ENCODE measurements at places on chromosomes 7 and 10.

DNA sequence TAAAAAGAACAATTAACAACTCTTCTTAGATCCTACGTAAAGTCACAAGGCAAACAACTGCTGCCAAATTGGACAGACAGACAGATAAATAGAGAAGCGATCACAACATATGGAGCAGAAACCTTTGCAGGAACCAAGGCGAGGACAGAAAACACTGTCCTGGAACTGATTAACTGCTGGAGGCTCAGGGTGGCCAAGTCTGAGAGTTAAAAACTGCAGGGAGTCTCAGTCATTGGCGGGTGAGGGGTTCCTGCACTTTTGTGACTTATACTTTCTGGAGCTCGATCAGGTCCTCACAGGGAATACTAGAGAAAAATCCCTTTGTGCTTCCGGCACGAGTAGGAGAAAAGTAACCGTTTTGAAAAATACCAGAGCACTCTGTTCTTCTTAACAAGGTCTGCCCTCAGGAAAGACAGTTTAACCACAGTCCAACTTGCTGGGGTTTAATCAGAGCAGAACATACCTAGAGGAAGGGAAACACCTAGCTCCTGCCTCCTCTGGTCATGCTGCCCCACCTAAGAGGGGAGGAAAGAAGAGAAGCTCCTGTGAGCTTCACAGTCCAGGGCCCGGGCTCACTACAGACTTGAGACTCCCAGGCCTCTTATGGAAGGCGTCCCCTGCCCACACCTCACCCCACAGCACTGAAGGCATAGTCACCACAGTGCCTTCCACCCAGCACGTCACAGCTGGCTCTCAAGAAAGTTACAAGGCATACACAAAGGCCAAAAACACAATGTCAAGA is 74.9 kb downstream of the LARP4B start:
- no peak for DNase-seq

DNA sequence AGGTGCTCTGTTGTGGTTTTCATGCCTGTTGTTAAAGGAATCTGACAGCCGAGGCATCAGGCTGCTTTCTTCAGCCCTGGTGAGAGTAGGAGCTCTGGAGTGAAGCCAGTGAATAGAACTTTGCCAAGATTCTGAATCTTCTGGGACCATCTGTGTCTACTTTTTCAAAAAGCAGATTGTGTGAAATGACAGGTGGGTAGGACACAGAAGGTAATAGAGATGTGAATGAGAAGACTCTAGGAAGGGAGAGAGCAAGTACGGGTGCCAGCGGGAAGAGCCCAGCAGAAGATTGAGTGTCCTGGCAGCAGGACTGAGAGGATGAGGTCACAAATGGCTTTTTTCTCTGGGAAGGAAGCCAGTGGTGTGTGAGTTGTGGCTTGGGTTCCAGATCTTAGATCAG is 429.2 kb downstream of the SDK1 start:
- no peak for DNase-seq

GRCh38 chr7:110938165-110938564 is 152.8 kb upstream of the LRRN3 start:
- no peak for DNase-seq

- peak; percentile 98 for DNase-seq
Measured at GRCh38 chr7:106346678-106347217, 62.0 kb upstream of the NAMPT start.

DNA sequence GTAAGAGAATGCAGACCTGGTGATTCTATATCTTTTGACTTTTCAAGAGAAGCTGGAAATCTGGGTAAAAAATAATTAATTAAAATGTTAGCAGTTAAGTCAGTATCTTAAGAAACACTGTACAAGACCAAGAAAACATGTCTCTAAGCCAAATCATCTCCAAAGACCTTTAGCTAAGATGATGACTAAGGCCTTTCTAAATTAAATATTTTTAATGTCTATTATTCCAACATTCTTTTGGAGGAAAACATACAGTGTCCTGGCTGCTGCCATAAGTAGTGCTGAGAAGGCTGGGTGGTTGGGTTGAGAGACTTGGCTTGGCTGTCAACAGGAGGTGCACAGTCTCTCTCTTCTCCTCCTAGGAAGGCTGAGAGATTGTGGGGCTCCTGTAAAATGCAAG is 20.3 kb downstream of the STARD3NL start:
- no peak for DNase-seq

DNA sequence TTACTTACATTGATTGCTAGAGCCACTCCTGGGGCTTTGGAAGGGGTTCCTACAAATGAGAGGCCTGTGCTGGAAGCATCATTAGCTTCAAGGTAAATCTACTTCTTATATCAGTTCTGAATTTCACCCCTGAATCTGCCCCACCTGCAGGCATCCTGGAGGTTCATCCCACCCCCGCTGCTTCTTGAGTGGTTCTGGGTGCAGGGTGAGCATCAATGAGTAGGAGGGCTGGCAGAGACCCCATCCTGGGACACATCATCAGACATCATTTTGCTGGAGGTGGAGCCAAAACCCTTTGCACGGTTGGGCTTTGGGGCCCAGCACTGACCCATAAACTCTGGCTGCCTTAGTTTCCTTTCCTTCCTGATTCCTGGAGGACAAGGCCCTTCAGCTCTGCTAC is 143.7 kb downstream of the PTPN20 start:
- no peak for DNase-seq

DNA sequence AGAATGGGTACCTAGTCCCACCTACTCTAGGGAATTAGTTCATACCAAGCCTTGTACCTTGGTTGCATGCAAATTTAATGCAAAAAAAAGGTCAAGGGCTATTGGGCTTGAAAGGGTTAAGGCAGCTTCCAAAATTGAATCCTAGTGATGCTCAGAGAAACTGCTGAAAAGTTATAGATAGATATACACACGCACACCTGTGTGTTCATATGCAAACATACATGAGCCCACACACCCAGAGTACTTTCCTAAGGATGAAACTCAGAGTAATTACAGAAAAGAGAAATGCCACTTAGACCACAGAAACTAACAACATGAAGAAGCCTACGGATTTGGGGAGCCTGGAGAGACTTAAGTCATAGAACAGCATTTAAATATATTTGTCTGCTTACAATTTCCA is 1.5 kb downstream of the SLC25A13 start:
- peak; percentile 34 for DNase-seq

GRCh38 chr10:49608166-49609005 is 1.7 kb upstream of the SLC18A3 start:
- DNase-seq: no peak

DNA sequence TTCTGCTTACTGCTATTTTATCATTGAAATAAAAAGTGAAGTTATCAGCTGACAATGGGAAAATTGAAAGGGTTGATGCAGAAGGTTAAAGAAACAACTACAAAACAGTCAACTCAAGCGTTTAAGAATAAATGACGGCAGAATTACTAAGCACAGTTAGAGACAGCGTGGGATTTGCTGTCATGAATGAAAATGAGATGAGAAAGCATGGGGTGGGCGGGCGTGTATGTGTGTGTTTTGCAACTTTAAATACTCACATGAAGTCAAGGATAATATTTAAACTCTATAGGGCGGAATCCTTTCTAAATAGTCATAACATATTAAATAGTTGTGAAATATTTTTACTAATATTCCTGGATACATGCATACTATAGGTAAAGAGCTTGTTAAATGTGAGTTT is 450.8 kb downstream of the ETV1 start:
- no peak for DNase-seq

DNA sequence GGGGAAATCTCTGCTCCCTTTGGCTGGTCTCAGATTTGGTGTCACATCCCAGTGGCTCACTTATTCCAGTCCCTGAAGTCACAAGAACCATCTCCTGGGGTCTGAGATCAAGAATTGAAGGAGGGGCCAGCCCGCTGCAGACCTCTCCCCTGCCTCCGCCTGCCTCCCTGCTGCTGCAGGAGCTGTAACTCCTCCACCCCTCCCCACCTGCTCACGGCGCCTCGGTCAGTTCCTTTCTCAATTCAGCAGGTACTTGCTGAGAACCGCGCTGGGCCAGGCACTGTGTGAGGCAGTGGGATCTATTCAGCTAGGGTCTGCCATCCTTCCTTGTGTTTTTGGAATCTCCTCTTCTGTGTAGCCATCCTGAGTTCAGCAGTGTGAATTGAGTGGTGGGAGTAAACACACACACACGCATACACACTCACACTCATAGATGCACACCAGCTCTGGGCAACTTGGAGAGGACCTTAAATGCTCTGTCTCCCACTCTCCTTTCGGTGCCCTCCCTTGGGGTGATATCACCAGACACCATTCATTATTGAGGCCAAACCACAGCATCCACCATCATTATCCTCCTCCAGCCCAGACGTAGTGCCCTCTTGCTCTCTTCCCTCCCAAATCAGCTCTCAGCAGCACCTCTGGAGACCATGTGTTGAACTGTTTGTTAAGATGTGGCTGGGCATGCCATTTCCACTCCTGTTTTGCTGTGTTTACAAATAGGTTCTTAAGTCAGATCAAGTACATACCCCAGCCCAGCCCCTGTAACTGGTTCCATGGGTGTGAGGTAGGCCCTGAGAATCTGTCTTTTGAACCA is 22.0 kb upstream of the ANKRD2 start:
- no peak for DNase-seq

DNA sequence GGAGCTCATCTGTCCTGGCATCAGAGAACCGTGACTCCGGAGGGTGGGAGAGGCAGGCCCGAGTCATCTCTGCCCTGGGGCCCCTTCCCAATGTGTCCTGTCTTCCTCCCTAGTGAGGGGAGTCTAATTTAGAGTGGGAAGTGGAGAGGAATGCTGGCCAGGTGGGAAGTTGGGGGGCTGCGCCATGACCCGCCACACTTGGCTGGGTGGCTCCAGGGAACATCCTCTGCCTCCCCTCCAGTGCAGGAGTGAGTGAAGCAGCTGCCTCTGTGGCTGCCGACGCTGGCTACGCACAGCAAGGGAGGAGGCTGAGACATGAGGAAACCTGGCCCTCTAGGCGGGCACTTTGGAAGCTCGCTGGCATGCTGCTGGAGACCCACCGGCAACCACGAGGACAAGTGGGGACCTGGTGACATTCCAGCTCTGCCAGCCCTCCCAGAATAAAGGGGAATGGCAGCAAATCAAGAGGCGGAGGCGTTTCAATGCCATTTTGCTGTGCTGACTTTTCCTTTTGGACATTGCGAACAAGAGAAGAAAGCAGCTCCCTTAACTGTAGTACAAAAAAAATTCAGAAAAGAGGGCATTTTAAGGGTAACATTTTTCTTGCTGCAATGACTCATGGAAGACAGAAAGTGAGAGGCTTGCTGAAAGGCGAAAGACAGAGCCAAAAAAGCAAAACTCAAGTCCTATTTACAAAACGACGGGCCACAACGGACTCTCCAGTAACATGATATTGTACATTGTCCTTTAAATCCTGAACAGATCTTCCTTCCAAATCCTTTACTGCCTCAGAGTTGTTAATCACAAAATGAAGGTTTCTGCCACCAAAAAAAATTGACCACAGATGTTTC is 121.2 kb upstream of the PITRM1 start:
- no peak for DNase-seq

- DNase-seq: peak; percentile 39
Measured at GRCh38 chr7:17774248-17774647, 166.0 kb downstream of the SNX13 start.

GRCh38 chr10:54530299-54530698 is 270.7 kb downstream of the PCDH15 start:
- DNase-seq: no peak

DNA sequence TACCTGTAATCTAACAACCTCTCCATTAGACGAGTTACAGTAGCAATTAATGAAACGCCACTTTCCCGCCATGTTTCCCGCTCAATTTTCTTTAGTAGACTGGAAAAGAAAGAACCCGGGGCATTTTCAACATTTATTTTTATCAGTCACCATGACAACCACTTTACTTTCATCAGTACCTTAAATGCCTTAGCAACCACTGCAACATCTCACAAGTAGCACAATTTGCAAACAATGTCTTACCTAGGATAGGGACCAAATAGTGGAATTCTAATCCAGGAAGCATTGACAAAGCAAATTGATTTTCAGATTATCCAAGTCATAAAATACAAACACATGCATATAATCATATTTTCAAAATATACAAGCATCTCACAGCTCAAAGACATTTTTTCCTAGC is 221.6 kb upstream of the IMMP2L start:
- DNase-seq: no peak

- DNase-seq: no peak
Measured at GRCh38 chr10:70602665-70603448, at the start of gene PRF1. PRF1 (minus strand) TSS chr10:70602741; CDS start chr10:70600902, 1,839 bp downstream.

- DNase-seq: no peak
Measured at GRCh38 chr7:87784424-87784823, 91.7 kb downstream of the SLC25A40 start.

DNA sequence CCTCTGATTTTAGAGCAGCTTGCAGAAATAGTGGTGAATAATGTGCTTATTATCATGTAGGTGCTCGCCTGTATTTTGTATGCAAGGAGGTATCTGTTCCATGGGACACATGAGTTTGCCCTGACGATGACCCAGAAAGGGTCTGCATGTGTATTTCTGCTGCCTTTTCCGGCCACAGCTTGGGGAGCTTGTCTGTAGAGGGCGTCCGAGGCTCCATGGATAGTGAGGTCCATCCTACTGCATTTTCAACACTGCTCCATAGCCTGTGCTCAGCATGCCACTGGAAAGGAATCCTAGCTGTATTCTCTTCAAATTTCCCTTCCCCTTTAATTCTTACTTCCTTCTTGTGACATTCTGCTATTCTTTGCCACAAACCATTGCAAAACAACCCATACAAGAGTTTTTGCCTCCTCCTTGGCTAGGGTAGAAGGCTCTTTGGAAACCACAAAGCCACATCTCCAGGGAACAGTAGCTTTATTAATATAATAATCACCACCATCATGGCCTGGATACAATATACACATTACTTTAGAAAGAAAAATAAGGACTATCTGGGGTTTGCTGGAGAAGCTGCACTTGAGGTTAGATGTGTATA is 127.7 kb downstream of the DYNC1I1 start:
- DNase-seq: peak; percentile 3

DNA sequence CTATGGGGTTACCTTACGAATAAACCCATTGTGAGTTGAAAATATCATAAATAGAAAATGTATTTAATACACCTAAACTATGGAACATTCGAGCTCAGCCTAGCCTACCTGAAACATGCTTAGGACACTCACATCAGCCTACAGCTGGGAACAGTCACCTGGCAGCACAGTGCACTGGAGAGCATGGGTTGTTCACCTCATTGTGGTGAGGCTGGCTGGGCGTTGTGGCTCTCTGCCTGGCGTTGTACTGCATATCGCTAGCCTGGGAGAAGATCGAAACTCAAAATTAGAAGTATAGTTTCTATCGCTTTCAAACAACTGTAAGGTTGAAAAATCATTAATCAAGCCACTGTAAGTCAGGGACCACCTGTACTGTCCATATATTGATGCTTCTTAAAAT is 17.3 kb upstream of the HBP1 start:
- DNase-seq: no peak

- no peak for DNase-seq
Measured at GRCh38 chr10:83680470-83680891, 458.8 kb upstream of the GHITM start.

- DNase-seq: no peak
Measured at GRCh38 chr10:81969136-81969535, 94.1 kb downstream of the NRG3 start.

- DNase-seq: no peak
Measured at GRCh38 chr7:70700941-70701425, 431.0 kb upstream of the GALNT17 start.

GRCh38 chr7:32255036-32255435 is 184.8 kb upstream of the PDE1C start:
- no peak for DNase-seq

Data from inflammatory macrophage treated with lipopolysaccharide for 1 hour (primary cell).